ENCODE measurements at places on chromosomes 2 and 18. TPM values are rescaled to one million over a fixed set of nuclear protein-coding genes. Genes with fewer than 3 reads are reported as not detected.
A peak's percentile ranks its signal among the peaks of the same experiment; 100 is the strongest.

- H3K27me3 ChIP-seq = no peaks in the 10 kb centered on the region
- no peak overlapping the region for H3K4me3 ChIP-seq
- H3K36me3 ChIP-seq = no peaks in the 10 kb centered on the region
- DNase-seq = no peak
- H3K27ac ChIP-seq = no peak overlapping the region
Measured at GRCh38 chr2:237464757-237465391, 22.2 kb upstream of the MLPH start.

Gene CYTIP
- polyA plus RNA-seq = 108 TPM

DNA sequence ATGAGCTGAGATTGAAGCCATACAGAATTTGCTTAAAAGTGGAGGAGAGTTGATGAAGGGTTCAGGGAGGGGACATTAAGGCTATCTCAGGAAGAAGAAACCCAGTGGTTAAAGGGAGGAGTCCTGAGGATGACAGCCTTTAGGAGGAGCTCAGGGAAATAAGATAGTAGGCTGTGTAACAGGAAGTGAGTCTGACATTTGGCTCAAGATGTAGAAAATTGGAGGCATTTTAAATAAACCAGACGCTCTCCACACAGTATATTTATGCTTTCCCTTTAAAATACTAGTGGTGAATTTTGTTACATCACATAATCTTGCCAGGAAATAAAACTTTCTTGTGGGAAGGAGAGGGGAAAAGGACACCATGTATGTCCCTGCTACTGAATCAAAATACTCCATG is 11.6 kb downstream of the KCNH7 start:
- H3K27ac ChIP-seq = no peak overlapping the region
- H3K4me3 ChIP-seq = no peak overlapping the region
- no peaks in the 10 kb centered on the region for H3K27me3 ChIP-seq
- H3K36me3 ChIP-seq = no peaks in the 10 kb centered on the region
- DNase-seq = no peak

GRCh38 chr18:76373297-76373696 is 121.7 kb downstream of the ZNF516 start:
- H3K27me3 ChIP-seq = no peaks in the 10 kb centered on the region
- no peak for DNase-seq
- H3K4me3 ChIP-seq = no peak overlapping the region
- peaks cover 94% of the 10 kb centered on the region for H3K36me3 ChIP-seq

Gene SKOR2
- not detected for polyA plus RNA-seq

DNA sequence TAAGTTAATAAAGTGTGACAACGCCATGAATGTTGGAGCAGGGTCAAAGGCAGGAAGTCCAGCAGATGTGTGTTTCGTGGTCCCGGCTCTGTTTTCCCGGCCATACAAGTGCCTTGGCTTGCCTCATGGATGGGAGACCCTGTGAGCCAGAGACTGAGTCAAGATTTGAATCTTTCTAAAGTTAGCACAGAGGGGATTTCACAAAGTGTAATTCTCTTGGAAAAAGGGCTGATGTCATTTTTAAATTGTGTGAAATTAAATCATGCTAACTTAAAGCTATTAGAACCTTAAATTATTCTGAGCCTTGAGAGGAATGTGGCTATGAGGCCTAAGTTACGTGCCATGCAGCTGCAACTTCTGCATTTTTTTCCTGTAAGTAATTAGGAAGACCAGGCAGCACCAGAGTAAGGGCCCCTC is 38.3 kb upstream of the RALBP1 start:
- no peak overlapping the region for H3K27ac ChIP-seq
- no peak for DNase-seq
- peaks cover 15% of the 10 kb centered on the region for H3K4me1 ChIP-seq
- H3K27me3 ChIP-seq = no peaks in the 10 kb centered on the region
- no peaks in the 10 kb centered on the region for H3K36me3 ChIP-seq

DNA sequence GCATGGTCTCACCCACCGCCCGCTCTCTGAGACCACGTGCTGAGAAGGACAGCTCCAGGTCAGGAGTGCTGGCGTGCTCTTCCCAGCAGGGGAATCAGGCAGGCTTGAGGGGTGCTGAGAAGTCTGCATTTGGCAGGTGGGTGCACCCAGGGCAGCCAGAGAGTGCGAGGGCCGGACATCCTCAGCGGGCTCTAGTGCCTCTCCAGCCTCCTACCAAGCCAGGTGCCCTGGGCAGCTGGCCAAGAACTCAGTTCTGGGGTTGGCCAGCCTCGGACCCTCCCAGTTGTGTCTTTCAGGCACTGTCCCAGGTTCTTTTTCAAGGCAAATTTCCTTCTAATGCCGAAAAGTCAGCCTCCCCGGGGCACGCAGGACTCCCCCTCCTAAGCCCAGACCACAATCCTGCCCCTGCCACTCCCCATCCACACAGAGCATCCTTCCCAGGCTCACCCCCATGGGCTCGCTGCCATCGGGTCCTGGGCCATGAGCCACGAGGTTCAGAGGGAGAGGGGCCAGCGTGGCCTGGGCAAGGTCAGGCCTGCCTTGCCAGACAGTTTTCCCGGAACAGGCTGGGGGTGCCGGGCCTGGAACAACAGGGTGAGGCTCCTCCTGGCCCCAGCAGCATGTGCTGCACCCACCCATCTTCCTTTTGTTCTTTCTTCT is 52.2 kb upstream of the GPC1 start:
- H3K27me3 ChIP-seq = no peaks in the 10 kb centered on the region
- H3K36me3 ChIP-seq = no peaks in the 10 kb centered on the region
- H3K4me3 ChIP-seq = no peak overlapping the region
- no peak for DNase-seq

GRCh38 chr2:158835431-158835830 is 40.3 kb downstream of the DAPL1 start:
- no peak for DNase-seq
- H3K4me1 ChIP-seq = no peaks in the 10 kb centered on the region
- H3K27ac ChIP-seq = no peak overlapping the region

DNA sequence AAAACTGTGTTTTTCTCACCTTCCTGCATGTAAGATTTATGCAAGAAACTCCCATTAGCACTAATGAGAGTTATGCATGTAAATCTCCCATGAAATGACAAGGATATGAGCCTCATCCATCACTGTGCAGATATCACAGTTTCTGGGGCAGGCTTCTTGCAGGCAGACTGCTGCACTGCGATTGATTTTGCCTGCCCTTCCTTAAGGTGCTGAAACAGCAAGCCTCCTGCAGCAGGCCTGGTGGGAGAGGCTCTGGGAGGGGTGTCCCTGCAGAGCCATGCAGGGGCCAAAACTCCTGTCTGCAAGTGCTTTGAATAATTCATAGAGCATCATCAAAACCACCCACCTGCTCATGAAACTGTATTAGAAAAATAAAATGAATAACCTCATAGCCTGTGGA is 285.9 kb downstream of the MYT1L start:
- DNase-seq = no peak
- H3K27ac ChIP-seq = no peak overlapping the region
- no peaks in the 10 kb centered on the region for H3K4me1 ChIP-seq
- no peak overlapping the region for H3K4me3 ChIP-seq
- H3K36me3 ChIP-seq = no peaks in the 10 kb centered on the region
- no peaks in the 10 kb centered on the region for H3K27me3 ChIP-seq

Gene PLEKHH2
- not detected for polyA plus RNA-seq

- peaks cover 83% of the 10 kb centered on the region for H3K36me3 ChIP-seq
- no peaks in the 10 kb centered on the region for H3K4me1 ChIP-seq
- no peak overlapping the region for H3K4me3 ChIP-seq
- DNase-seq = no peak
Measured at GRCh38 chr2:32446369-32446768, 89.5 kb downstream of the BIRC6 start.

Gene SNTG2
- polyA plus RNA-seq = not detected

Gene WDR7
- 4.3 TPM for polyA plus RNA-seq

Gene SFTPB
- polyA plus RNA-seq = 0.73 TPM

- H3K4me3 ChIP-seq = peak overlapping the region; percentile 48
- H3K27ac ChIP-seq = peak overlapping the region; percentile 84
- DNase-seq = peak; percentile 71
- peaks cover 24% of the 10 kb centered on the region for H3K4me1 ChIP-seq
- no peaks in the 10 kb centered on the region for H3K27me3 ChIP-seq
Measured at GRCh38 chr2:191637182-191638078, 40.5 kb upstream of the NABP1 start.

DNA sequence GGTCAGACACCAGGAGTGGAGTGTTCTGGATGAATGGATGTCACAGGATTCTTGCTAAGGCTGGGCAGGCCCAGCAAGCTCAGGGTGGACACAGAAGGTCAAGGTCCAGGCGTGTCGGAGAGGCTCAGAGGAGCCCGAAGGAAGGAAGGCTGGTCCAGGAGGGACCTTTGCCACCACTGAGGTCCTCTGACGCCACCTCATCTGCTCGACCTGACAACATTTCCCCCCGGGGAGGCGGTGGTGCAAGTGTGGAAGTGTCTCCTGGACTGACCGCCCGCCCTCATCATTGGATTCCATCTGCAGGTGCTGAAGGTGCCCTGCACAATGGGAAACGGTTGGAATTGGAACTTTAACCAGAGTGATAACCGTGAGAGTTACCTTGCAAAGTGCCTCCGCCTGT is 124.6 kb downstream of the RTP5 start:
- no peak for DNase-seq
- H3K27me3 ChIP-seq = no peaks in the 10 kb centered on the region
- H3K27ac ChIP-seq = no peak overlapping the region
- no peaks in the 10 kb centered on the region for H3K36me3 ChIP-seq
- no peak overlapping the region for H3K4me3 ChIP-seq

Gene ASPRV1
- 0.52 TPM for polyA plus RNA-seq

DNA sequence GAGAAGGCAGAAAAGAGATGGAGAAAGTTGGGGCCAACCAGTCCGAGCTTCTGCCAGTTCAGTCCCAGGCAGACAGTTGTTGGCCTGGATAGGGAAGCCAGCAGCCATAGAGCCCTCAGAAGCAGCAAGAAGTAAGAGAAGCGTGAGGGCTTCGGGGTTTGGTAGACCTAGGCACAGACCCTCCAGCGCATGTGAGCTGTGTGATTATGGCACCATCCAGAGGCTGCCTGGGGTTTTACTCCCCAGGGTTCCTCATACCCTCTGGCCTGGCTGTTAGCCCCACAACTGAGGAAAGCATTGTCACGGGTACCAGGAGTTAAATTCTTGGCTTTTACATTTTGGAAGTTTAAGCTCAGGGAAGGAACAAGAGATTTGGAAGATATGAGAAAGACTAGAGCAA is 93.7 kb upstream of the RAB6C start:
- H3K4me1 ChIP-seq = no peaks in the 10 kb centered on the region
- H3K36me3 ChIP-seq = no peaks in the 10 kb centered on the region
- no peak overlapping the region for H3K27ac ChIP-seq
- H3K4me3 ChIP-seq = no peak overlapping the region
- no peaks in the 10 kb centered on the region for H3K27me3 ChIP-seq
- no peak for DNase-seq

DNA sequence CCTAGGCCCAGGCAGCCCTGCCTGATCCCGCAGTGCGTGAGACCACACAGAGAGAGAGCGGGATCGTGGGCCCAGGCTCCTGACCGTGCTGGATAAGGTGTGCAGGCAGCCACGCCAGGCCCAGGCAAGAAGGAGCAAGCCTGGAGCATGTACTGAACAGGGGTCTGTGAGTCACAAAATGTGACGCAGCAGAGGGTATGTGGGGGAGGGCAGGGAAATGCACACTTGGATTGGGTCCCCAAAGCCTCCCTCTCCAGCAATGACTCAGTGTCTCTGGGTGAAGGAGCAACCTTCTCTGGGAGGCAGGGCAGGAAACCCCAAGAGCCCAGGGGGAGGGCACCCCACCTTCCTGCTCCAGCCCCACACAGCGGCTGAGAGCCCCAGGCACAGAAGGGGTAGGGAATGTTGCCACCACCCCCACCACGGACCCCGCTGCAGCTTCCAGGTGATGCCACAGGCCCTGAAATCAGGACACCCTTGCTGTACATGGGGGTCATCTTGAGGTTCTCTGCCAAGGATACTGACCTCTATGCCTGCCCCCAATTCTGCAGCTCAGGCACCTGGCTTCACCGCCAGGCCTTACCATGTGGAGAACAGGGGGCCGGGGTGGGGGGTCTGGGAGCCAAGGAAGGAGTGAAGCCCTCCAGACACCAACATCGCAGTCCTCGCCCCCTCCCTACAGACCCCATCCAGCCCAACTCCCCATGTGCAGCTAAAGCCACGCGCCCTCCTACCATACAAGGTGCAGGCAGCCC is 1.3 kb upstream of the GPC1 start:
- no peaks in the 10 kb centered on the region for H3K36me3 ChIP-seq
- H3K4me3 ChIP-seq = no peak overlapping the region
- H3K27me3 ChIP-seq = peaks cover 19% of the 10 kb centered on the region
- no peak overlapping the region for H3K27ac ChIP-seq
- DNase-seq = no peak

Gene CHRNG
- not detected for polyA plus RNA-seq

- no peak for DNase-seq
- no peak overlapping the region for H3K27ac ChIP-seq
- H3K4me1 ChIP-seq = no peaks in the 10 kb centered on the region
- no peaks in the 10 kb centered on the region for H3K36me3 ChIP-seq
- peaks cover 6% of the 10 kb centered on the region for H3K27me3 ChIP-seq
- no peak overlapping the region for H3K4me3 ChIP-seq
Measured at GRCh38 chr2:120701499-120701898, 34.2 kb upstream of the GLI2 start.

GRCh38 chr18:58158008-58158407 is 114.0 kb downstream of the NEDD4L start:
- no peaks in the 10 kb centered on the region for H3K27me3 ChIP-seq
- no peak overlapping the region for H3K4me3 ChIP-seq
- no peaks in the 10 kb centered on the region for H3K36me3 ChIP-seq
- no peak for DNase-seq

GRCh38 chr18:24600076-24600654 is 139.7 kb downstream of the HRH4 start:
- no peak overlapping the region for H3K4me3 ChIP-seq
- H3K27ac ChIP-seq = no peak overlapping the region
- no peak for DNase-seq
- no peaks in the 10 kb centered on the region for H3K36me3 ChIP-seq

- H3K4me1 ChIP-seq = peaks cover 30% of the 10 kb centered on the region
- no peaks in the 10 kb centered on the region for H3K36me3 ChIP-seq
- no peak overlapping the region for H3K27ac ChIP-seq
- H3K27me3 ChIP-seq = no peaks in the 10 kb centered on the region
Measured at GRCh38 chr2:239585422-239585821, 184.6 kb upstream of the HDAC4 start.

Gene R3HDM1
- polyA plus RNA-seq = 15.3 TPM

Gene CTLA4
- polyA plus RNA-seq = not detected

- H3K27me3 ChIP-seq = no peaks in the 10 kb centered on the region
- peaks cover 37% of the 10 kb centered on the region for H3K36me3 ChIP-seq
- no peak overlapping the region for H3K27ac ChIP-seq
- peaks cover 9% of the 10 kb centered on the region for H3K4me1 ChIP-seq
- no peak overlapping the region for H3K4me3 ChIP-seq
Measured at GRCh38 chr2:28608500-28609424, 112.9 kb downstream of the PLB1 start.

DNA sequence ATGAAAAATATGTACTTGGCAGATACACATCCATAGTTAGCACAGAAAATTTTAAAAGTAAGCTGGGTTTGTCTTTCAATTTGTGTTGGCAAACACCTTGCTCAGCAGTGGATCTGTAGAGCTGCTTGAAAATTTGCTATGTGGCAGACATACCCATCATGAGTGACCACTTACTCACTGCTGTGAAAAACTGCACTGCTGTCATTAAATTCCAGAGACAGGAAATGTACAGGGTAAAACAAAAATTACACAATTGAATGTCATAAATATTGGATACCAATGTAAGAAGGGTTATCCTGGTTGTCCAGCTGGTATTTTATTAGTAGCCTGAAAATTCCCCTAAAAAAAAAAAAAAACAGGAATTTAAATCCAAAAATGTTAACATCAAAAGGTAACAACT is 24.5 kb downstream of the NIF3L1 start:
- no peaks in the 10 kb centered on the region for H3K27me3 ChIP-seq
- peaks cover 91% of the 10 kb centered on the region for H3K36me3 ChIP-seq
- H3K4me1 ChIP-seq = no peaks in the 10 kb centered on the region
- no peak overlapping the region for H3K27ac ChIP-seq

Data from CD14-positive monocyte (primary cell).